Stimulated activated CD8-positive, alpha-beta memory T cell treated with anti-CD3 and anti-CD28 coated beads, Interleukin-7, amount 100 ng/mL, for 24 hours (primary cell): ENCODE measurements at places on chromosomes 7 and 10.

- DNase-seq, result peak; percentile 75
These were observed at the start of gene UPP1 for GRCh38 chr7:48089046-48090003. UPP1 (plus strand) TSS chr7:48089265; CDS start chr7:48094784, 5,519 bp downstream.

DNA sequence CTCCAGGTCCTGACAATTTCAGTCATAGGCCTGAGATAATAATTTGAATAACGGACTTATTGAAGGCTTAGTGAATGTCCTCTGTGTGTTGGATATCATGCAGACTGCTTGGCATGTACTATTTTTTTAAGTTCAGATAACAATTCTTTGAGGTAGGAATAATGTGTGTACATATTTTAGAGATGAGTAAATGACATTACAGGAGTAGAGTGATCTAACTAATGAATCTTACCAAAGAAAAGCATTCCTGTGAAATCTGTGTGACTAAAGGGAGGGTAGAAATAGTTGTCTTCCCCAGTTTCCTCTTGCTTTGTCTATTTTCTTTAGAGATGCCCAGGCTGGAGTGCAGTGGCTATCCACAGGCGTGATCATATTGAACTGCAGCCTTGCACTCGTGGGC, 391.8 kb upstream of the ETV1 start:
- DNase-seq, result no peak

GRCh38 chr7:66013938-66014337, 31.9 kb upstream of the GUSB start:
- DNase-seq, result no peak

DNA sequence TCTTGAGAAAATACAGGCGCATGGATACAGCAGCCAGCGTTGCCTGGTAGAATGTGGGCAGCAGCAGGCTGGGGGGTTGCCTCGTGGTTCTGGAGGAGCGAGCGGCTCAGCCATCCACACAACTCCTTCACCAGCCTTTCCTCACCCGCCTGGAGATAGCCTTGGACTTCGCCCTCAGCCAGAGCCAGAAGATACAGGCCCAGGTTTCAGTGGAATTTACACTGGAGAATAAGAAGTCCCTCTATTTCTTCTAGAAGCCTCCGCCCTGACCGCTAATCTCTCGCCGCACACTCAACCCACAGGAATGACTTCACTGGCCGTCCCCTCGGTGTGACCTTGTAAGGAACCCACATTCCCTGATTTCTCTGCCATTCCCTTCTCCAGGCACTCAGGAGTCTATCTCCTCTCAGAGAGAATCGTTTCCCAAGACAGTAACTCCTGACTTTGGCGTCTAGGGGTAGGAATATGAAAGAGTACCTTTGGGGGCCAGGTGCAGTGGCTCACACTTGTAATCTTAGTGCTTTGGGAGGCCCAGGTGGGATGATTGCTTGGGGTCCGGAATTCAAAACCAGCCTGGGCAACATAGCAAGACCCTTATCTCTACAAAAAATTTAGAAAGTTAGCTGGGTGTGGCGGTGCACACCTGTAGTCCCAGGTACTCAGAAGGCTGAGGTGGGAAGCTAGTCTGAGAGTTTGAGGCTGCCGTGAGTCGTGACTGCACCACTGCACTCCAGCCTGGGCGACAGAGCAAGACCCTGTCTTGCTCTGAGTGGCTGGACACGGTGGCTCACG, 52.0 kb upstream of the ECHDC3 start:
- DNase-seq, result no peak

- no peak for DNase-seq
These were observed 77.4 kb downstream of the PPP1R17 start for GRCh38 chr7:31764462-31764861.

DNA sequence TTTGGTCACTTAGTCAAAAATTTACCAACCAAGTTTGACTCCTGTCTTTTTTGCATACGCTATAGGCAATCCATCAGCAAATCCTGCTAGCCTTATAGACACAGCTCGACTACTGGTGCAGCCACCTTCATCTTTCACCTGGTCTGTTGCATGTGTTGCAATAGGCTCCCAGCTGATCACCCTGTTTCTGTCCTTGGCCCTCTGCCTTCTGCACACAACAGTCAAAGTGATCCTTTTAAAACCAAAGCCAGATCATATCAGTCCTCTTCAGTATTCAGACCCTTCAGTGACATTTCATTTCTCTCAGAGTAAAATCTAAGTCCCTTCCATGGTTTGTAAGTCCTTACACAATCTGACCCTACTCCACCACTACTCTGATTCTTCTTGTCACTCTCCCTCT, 10.9 kb upstream of the CDK6 start:
- no peak for DNase-seq

- no peak for DNase-seq
These were observed 71.9 kb downstream of the CFAP46 start for GRCh38 chr10:132870426-132870825.

- no peak for DNase-seq
These were observed 47.8 kb upstream of the KCNMA1 start for GRCh38 chr10:77685432-77685831.

DNA sequence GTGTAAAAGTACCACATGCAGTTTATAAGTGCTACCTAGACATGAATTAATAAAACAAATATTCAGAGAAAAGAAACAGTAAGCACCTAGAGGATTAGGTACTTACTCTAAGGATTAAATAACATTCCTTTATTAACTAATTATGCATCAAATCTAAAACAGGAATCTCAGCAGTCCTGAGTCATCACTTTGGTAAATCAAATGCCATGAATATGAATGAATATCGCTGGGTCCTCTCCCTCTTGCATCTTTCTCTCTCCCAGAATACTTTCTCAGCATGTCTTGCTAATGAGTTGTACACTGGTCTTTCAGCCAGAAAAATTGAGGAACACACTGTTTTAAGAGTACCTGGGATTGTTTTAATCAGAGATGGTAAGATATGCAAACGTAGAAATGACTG, 225.5 kb upstream of the NFE2L3 start:
- no peak for DNase-seq

- no peak for DNase-seq
These were observed 223.7 kb downstream of the MTERF1 start for GRCh38 chr7:91656541-91657482.

DNA sequence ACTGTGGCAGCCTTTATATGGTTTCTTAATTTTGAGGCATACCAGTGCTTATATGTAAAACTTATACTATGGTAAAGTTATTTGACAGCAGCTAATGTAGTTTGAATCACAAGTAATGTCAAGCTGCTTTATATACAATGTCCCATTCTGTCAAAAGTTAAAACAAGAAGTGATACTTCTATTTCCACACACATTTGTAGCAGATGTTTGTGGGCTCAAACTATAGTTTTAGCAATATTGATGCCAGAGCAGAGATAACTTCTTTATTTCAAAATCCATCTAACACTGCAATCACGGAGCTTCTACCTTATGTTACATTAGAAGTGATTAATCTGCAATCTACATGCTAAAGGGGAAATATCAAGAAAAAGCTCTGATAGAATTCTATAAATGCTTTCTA, 149.6 kb downstream of the ADK start:
- DNase-seq, result no peak

GRCh38 chr10:17425584-17426262, 28.7 kb downstream of the ST8SIA6 start:
- DNase-seq, result no peak

DNA sequence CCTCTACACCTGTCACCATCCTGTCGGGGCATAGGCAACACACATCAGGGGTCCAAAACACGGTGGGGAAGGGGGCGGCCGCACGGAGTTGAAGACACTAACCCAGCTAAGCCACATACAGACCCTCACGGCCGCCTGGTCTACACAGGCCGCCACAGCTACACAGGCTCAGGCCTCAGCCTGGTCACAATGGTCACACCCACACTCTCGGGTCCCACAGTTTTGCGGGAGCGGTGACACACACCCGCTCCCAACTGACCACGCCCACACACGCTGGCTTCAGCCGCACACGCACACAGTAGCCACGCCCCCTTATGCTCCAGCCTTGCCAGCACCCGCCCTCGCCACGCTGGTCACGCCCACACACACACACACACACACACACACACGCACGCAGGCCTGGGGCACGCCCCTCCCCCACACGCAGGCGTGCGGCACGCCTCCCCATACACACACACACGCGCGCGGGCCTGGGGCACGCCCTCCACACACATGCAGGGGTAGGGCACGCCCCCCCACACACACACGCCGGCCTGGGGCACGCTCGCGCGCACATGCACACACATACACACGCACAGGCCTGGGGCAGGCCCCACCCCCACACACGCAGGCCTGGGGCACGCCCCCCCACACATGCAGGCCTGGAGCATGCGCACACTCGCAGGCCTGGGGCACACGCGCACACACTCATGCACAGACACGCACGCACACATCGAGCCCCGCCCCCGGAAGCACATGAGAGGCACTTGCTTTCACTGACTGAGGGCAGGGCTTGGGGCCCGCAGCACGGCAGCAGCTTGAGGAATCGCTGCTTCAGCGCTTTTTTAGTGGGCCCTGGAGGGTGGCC, 12.3 kb upstream of the OGA start:
- DNase-seq, result peak; percentile 78

DNA sequence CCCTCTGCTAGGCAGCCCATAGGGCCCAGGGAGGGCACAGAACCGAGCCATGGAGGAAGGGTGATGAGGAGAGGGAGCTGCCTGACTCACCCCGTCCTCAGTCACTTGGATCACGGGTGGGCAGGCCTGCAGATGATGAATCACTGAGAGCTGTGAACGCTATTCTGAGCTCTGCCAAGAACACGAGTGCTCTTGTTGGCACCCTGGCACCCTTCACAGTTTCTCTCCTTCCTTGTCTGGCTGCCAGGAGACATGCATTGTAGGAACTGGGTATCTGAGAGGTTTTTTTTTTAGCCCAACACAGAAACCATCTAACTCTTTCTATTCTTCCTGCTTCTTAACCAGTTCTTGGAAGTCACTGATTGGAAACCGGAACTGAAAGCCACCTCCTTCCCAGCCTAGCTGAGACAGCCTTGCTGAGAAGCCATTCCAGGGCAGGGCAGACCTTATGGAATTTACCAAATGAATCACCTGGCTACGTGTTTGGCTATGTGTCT, 82.1 kb downstream of the SLC37A3 start:
- no peak for DNase-seq

GRCh38 chr10:11783558-11783865, 39.6 kb upstream of the PROSER2 start:
- no peak for DNase-seq

GRCh38 chr7:81231301-81231838, 312.5 kb upstream of the SEMA3C start:
- DNase-seq, result no peak

DNA sequence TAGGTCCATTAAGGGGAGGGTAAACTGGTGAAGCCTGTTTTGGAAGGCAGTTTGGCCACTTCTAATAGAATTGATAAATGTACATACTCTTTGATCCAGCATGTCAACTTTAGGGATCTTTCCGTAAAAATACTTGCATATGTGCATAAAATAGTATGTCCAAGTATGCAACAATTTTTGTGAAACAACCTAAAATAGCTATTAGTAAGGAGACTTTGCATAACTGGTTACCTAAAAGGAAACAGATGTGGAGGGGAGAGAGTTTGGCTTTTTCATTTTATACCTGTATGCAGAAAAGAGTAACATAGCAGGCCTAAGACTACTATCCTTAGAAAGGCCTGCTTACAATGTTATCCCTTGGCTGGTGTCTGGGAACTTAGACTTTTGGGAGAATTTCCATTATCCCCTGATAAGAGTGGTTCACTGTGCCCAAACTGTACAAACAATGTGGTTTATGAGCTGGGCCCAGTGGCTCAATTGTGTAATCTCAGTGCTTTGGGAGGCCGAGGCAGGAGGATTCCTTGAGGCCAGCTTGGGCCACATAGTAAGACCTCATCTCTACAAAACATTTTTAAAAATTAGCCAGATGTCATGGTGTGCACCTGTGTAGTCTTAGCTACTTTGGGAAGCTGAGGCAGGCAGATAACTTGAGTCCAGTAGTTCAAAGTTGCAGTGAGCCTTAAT, 21.3 kb downstream of the PTPN12 start:
- no peak for DNase-seq

DNA sequence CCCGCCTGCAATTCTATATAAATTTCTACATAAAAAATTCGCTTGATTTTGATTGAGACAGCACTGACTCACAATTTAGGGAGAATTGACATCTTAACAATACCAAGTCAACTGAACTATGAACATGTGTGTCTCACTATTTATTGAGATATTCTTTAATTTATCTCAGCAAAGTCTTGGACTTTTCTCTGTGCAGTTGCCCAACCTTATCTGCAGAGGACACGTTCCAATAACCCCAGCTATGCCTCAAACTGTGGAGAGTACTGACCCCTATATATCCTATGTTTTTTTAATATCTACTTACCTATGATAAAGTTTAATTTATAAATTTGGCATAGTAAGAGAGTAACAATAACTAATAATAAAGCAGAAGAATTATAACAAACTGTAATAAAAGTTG, 69.4 kb upstream of the PIP4K2A start:
- no peak for DNase-seq

GRCh38 chr7:18499407-18500177, 4.0 kb downstream of the HDAC9 start:
- no peak for DNase-seq

- DNase-seq, result no peak
These were observed 209.2 kb downstream of the SNX10 start for GRCh38 chr7:26500749-26501352.

DNA sequence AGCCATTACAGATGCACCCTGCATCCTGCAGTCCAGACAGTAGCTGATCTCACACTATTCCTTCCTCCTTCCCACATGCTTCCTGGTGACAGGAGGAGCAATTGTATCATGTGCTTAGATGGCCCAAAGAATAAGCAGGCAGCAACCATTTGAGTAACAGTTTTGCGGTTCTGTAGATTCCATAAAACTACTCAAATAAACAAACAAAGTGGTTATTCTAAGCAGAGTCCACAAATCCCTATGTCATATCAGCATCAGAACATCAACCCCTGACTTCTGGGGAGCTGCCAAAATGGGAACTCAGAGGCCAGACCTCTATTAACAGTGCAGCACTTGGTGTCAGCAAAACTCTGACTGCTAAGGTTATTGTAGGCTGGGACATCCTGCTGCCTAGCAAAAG, 226.0 kb downstream of the SORCS1 start:
- no peak for DNase-seq

DNA sequence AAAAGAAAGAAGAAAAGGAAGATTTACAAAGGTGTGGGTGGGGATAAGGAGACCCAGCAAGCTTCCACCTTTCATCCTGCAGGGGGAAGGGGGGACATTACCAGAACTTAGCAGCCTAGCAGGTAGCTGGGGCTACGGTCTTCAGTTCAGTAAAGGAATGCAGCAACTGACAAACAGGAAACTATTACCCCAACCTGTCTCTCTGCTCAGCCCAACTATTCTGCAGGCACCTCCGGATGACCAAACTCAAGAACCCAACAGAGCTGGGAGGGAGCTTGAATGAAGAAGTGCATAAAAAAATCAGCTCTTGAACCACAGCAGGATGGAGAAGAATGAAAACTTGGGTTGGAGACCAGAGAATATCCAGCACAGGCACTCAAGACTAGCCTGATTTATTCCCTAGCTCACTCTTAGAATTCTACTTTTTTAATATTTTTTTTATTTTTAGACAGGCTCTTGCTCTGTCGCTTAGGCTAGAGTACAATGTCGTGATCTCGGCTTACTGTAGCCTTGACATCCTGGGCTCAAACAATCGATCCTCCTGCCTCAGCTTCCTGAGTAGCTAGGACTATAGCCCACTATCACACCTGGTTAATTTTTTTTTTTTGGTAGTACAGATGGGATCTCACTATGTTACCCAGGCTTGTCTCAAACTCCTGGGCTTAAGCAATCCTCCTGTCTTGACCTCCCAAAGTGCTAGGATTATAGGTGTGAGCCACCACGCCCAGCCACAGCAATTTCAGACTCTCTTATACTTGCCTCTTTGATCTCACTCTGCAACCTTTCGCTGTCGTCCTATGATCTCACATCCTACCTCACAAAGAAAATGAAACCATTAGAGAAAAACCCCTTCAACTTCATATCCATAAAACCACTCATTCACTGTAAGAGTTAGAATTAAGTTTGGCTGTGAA, 18.5 kb upstream of the C10orf67 start:
- no peak for DNase-seq
